Gastrocnemius medialis (tissue), 4 donors: ENCODE measurements at places on chromosomes 7 and 10.

- no peak for DNase-seq
Observed at GRCh38 chr7:150954986-150955518, 23.1 kb downstream of the KCNH2 start.

- no peak for DNase-seq
Observed at GRCh38 chr10:95416973-95417372, 126.2 kb upstream of the PDLIM1 start.

GRCh38 chr7:98215561-98216495 is 4.6 kb downstream of the BHLHA15 start:
- no peak for DNase-seq

- peak; percentile 1 for DNase-seq
Observed at GRCh38 chr10:101609481-101609880, 21.4 kb downstream of the DPCD start.

- no peak for DNase-seq
Observed at GRCh38 chr10:32970910-32971309, 12.9 kb upstream of the ITGB1 start.

DNA sequence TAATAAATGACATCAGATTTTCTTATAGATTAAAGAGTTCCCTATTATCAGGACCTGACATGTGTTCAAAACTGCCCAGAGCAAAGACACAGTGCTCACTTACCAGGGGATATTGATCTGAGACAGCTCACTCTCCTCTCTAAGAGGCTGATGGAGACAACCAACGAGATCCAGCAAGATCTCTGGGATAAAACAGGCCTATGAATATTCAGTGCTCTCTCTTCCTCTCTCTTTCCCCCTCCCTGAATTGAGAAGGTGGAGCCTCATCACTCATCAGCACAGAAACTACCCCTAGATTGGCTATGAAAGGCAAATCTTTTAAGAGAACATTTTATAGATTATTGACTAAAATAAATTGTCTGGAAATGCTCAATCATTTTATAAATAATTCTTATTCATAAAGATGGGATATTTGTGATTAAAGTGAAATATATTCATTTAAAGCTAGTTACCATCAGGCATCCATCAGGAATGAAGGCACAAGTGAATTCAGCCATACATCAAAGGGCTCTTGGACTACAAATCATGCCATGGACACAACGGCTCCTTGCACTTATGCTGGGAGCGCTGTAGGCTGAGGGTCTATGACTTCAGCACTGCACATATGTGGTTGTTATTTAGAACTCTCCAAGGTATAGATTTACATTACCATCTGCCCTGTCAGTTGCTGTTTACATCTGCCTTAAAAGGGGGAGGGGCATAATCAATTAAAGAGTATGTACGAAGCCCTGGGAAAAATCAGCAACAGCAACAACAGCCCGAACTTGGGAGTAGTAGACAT is 3.4 kb upstream of the PPP1R17 start:
- no peak for DNase-seq

DNA sequence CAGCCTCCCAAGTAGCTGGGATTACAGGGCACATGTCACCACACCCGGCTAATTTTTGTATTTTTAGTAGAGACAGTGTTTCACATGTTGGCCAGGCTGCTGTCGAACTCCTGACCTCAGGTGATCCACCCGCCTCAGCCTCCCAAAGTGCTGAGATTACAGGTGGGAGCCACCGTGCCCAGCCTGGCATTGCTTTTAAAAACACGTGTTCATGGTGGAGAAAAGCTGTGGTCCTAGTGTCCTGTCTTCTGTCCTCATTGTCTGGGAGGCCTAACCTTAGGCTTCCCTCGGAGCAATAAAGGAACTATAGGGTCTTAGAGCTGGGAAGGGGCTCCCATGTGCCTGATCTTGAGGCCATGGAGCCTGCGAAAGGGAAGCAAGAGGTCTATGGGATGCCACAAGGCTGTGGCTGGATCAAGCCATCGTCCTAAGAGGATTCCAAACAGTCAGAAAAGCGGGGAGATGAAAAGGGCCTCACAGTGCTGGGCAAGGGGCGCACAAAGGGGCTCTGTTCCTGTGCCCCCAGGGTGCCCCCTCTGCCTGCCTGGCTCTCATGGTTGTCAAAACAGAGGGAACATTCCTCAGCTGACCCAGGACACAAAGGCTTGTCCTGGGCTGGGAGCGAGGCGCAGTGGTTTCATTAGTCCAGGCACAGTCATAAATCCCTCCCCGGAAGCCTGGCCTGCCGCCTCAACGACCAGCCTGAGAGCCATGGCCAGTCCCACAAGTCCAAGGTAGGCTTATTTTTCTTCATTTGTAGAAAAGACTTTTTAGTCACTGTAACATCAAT is 106.6 kb upstream of the TNS3 start:
- no peak for DNase-seq

GRCh38 chr7:100825751-100826513 is 1.4 kb downstream of the EPHB4 start:
- no peak for DNase-seq

DNA sequence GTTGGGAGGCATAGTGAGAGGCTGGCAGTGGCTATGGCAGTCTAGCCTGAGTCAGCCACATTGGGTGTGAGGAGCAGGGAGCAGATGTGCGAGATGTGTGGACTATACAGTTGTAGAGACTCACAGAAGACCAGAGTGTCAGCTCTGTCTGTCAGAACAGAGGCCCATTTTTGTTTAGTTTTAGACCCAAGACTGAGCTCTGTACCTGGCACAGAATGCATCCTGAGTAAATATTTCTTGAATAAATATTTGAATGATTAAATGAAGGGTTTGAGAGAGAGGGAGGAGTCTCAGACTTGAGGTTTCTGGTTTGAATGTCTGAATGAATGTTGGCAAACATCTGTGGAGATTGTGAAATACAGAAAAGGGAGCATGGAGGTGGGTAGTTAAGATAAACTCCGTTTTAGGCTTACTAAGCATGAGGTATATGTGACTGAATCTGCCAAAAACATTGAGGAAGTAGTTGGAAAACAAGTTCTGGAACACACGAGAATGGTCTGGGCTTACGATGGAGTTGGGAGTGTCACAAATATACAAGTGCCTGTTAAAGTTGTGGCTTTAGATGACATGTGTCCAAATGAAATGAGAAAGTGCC is 3.6 kb downstream of the SEC23IP start:
- no peak for DNase-seq

DNA sequence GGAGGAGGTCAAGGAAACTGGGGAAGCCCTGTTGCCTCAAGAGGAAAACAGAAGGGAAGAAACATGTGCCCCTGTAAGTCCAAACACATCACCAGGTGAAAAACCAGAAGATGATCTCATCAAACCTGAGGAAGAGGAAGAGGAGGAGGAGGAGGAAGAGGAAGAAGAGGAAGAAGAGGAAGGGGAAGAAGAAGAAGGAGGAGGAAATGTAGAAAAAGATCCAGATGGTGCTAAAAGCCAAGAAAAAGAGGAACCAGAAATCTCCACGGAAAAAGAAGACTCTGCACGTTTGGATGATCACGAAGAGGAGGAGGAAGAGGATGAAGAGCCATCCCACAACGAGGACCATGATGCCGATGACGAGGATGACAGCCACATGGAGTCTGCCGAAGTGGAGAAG is 82.7 kb upstream of the SAMD8 start:
- no peak for DNase-seq

GRCh38 chr10:75003891-75004290 is 107.6 kb upstream of the SAMD8 start:
- DNase-seq = no peak

DNA sequence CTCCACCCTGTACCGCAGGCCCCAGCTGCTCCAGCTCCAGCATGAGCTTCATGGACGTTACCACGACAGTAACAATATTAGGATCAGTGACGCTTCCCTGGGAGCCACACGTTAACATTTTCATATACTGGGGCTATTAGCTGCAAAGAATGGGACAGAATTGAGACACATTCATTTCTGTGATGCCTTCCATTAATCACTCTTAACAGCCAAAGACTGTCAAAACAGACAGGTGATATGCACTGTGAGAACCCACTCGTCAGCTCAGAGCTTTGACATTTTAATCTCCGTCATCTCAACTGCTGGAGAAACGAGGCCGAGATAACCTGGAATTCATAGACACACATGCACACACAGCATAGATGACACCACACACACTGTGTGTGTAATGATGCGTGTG is 408.4 kb upstream of the SHH start:
- DNase-seq = no peak

GRCh38 chr10:69232252-69232651 is 12.1 kb downstream of the HKDC1 start:
- DNase-seq = no peak

- DNase-seq = no peak
Observed at GRCh38 chr7:145123502-145123901, 287.6 kb upstream of the TPK1 start.

GRCh38 chr7:45573204-45573603 is 964 bp upstream of the ADCY1 start:
- DNase-seq = no peak

DNA sequence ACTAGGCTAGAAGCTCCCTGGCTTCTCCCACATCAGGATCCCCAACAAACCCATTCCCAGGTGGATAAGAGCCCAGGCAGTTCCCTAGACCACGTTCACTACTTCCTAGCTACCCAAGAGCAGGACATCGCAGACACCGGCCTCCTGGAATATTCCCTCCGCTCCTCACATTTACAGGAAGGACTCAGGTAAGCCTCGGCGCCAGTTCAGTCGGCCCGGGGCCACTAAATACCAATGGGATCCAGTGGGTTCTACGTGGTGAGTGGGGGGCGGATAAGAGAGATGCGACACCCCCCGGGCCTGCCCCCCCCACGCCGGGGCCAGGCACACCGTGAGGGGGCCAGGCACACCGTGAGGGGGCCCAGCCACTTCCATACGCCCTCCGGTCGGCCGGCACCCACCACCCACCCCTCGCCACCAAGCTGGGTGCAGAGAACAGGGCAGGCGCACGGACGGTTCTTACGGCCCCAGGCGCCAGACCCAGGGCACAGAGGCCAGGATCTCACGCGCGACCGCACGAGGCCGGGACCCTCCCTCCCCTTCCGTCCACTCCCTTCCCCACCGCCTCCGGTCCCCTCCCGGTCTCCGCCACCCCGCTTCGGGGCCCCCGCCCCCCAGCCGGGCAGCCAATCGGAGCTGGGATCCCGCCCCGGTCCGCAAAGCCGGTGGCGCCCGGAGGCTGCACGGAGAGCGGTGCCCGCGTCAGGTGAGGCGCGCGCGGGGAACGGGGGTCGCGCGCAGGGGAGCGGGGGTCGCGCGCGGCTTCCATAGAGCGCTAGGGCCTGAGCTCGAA is at the start of gene BLVRA:
Gene BLVRA (plus strand): TSS at position 652 of the 793 bp plus-strand sequence. CDS start 12,479 bp downstream, outside the sequence.
- DNase-seq = peak; percentile 54

- no peak for DNase-seq
Observed at GRCh38 chr7:95674101-95674500, 77.8 kb upstream of the PDK4 start.

DNA sequence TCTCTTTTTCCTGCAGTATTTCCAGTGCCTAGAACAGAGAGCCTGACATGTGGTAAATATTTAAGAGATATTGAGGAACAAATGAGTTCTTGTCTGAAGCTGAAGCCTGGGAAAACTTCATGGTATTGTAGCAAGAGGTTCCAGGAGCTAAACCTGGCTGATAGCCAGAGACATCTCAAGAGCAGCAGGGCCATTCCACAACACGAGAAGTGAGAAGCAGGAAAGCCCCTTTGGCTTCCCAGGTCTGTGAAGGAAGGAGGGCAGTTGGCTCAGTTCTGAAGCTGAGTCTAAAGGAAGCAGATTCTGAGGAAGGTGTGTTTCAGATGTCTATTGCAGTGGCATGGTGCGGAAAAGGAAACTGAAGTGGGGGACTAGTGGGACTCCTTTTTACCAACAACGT is 63.8 kb upstream of the FAM204A start:
- DNase-seq = no peak
